BJ (cell line): ENCODE measurements at places on chromosomes 4 and X. TPM values are rescaled to one million over a fixed set of nuclear protein-coding genes. Genes with fewer than 3 reads are reported as not detected.

The FMR1NB gene
- polyA plus RNA-seq: not detected in 2 replicates

DNA sequence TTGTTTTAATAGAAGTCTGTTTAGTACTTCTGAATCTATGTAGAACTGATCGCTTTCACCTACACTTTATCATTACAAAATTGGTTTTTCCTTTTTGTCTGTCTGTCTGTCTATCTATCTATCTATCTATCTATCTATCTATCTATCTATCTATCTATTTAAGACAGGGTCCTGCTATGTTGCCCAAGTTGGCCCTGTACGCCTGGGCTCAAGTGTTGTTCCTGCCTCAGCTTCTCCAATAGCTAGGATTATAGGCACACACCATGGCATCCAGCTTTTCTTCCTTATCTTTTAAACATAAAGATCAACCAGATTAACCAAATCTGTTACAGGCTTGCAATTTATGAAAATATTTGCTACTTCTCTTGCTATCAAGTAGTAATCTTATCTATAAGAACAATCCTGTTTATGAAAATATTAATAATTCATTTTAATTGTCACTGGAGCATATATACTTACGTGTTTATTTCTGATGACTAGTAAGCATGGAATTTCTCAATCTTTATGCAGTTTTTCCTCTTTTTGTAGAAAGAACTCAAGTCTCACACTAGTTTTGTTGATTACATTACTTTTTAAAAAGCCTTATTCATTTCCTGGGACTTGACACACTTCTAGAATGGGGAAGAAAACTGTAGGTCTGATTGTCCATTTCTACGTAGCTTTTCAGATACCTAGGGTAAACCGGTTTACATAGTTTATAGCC, 24.5 kb downstream of the KIAA0232 start:
- no peak for DNase-seq

DNA sequence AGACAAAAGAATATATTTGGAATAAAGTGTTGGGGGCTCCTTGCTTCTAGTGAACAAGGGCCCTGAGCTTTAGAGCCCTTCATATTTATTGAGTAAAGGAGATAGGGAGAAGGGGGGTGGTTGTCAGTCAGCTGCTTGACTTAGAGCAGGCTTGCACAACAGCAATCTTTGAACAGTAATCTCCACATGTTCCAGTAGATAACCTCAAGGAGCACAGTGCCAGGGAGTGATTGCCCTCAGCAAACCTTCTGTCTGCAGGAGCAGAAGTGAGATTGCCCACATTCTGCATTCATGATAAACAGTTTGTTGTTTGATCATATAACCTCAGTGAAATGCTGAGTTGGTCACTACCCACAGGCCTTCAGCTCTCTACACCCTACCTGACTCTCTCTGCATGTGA, 205.8 kb upstream of the CXCL13 start:
- DNase-seq: no peak

The TMEM35A gene
- polyA plus RNA-seq: 1.8 and 2.3 TPM in 2 replicates

DNA sequence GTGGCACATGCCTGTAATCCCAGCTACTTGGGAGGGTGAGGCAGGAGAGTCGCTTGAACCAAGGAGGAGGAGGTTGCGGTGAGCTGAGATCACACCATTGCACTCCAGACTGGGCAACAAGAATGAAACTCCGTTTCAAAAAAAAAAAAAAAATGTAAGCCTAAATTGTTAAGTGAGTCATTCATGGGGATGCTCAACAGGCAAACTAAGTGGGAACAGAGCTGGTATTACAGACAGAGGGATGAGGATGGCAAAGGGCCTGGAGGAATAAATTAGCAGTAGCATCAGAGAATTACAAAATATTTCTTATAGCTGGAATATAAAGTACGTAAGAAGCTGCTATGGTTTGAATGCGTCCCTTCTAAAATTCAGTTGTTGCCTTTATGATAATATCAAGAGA, 43.4 kb upstream of the OGT start:
- DNase-seq: no peak

DNA sequence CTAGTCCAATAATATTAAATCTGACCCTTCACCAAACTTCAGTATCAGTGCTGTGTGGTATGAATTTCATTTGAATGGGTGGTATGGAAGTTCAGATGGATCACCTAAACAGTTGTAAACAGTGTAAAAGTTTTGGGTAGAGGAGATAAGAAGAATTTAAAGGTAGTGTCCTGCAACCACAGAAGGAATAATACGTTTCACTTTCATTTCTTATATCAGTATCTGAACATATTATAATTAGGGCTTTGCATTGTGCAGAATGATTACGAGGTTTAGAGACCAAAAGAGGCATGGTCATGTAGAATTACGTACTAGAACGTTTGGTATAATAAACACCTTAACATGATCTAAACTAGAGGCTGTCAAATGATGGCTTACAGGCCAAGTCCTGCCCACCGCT, 116.1 kb downstream of the PDLIM5 start:
- DNase-seq: no peak

DNA sequence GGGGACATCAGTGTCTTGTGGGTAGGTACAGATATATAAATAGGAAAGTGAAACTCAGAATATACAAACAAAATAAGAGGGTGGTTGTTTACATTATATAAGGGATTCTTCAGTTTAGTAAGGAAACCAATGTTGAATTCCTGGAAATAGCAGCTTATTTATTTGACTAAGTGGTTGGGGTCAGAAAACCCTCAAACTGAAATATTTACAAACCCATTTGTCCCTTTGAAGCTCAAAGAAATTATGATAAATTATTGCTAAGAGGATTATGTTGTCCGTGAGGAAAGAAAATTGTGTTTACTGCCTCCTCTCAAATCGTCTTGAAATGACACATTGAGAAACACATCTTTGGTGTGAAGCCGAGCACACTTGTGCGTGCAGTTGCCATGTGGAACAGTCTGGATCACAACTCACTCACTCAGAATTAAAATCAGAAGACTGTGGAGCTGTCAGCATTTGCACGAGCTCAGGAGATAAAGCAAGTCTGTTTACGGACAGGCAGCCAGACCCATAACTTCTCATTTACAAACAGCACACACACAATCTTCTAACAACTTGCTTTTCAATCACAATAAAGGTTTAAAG, 46.8 kb upstream of the SETD7 start:
- DNase-seq: no peak

The BANK1 gene
- 0.40 and 0.43 TPM in 2 replicates for polyA plus RNA-seq

The HPSE gene
- polyA plus RNA-seq: 0.71 and 1.1 TPM in 2 replicates

GRCh38 chrX:9340598-9341290, 124.1 kb upstream of the TBL1X start:
- no peak for DNase-seq
